Activated CD4-positive, alpha-beta memory T cell treated with anti-CD3 and anti-CD28 coated beads for 36 hours (primary cell): ENCODE measurements at places on chromosomes 11 and 22.
A peak's percentile ranks its signal among the peaks of the same experiment; 100 is the strongest.

DNA sequence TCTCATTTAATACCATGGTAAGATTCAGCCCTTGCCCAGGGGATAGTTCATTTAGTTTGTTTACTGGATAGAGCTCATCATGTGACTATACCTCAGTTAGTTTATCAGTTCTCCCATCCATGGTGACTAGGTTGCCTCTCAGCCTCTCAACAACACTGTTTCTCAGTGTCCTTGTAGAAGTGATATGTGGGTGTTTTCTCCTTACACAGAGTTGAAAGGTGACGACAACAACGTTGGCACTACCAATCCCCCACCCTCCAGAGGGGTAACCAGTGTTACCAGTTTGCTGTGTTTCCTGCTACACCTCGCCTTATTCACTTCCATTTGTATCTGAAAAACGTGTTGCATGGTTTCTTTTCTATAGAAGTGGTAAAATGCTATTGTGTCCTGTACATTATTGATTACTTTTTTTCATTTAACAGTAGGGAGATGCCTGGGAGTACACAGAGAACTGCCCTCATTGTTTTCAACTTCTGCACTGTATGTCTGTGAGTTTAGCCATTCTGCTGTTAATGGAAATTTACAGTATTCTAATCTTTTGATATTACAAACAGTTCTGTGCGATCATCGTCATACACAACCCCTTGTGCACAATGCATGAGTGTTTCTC is 11.6 kb downstream of the NEAT1 start:
- peak; percentile 8 for DNase-seq

DNA sequence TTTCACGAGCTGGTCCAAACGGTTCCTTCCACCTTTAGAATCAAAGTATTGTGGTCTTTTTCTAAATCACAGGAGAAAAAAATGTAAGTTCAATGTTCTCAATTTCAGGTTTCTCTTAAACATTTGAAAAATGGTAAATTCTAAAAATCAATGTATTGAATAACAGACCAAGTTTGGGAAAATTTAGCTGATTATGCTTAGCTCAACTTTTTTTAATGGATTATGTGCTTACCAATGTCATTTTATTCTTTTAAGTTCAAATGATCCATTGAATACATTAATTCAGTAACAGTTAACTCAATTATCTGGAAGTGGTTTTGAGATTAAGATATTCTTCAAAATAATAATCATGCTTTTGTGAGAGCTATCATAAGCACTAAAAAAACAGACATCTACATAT is 5.1 kb downstream of the PRDM10 start:
- no peak for DNase-seq

GRCh38 chr11:67504005-67504949 is 886 bp downstream of the PITPNM1 start:
- DNase-seq: peak; percentile 51

GRCh38 chr11:74446532-74446938 is 20.8 kb downstream of the KCNE3 start:
- DNase-seq: no peak

GRCh38 chr11:110198031-110198729 is 98.2 kb downstream of the RDX start:
- no peak for DNase-seq

DNA sequence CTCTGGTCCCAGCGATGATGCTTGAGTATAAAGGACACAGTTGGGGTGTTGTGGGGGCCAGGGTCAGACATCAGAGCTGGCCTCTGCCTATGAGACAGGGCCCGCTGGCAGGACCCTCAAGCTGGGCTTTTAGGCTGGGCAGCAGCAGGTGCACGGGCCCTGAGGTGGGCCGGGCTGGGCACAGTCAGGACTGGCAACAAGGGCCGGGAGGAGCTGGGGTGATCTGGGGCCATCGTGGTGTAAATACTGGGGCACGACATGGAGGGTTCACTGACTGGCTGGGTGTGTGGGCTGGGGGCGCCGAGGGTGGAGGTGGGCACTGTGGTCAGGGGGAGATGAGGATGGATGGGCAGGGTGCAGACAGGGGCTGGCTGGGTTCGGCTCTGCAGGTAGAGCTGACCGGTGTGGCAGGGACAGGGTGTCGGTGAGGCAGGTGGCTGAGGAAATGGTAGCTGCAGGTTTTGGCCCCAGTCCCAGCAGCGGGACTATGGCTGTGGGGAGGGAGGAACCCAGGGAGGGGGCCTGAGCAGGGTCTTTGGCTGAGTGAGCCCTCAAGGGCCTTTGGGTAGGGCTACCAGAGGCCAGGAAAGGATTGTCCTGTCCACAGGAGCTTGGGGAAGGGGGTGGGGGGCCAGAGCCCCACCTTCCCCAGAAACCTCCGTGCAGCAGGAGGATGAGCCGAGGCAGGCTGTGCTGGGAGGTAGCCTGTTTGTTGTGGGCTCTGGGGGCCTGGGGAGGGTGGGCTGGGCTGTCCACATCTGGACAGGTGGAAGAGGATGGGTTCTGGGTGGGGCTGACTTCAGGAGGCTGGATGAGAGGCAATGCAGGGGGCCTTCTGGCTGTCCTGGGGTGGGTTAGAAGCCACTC is 81.4 kb downstream of the KCNQ1 start:
- DNase-seq: no peak

DNA sequence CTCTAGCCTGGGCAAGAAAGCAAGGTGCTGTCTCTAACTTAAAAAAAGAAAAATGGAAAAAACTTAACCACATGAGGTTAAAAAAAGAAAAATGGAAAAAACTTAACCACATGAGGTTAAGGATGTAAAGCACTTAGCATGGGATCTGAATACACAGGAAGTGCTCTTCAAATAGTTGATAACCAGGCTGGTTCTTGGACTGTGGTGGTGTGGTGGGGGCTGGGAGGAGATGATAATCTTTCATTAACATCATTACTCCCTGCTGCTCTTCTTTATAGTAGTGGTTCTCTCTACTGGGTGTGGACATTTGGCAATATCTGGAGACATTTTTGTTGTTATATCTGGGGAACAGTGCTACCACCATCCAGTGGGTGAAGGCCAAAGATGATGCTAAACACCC is 88.4 kb downstream of the TTC17 start:
- no peak for DNase-seq

- DNase-seq: no peak
Observed at GRCh38 chr11:64622681-64623080, 31.7 kb downstream of the SLC22A12 start.

DNA sequence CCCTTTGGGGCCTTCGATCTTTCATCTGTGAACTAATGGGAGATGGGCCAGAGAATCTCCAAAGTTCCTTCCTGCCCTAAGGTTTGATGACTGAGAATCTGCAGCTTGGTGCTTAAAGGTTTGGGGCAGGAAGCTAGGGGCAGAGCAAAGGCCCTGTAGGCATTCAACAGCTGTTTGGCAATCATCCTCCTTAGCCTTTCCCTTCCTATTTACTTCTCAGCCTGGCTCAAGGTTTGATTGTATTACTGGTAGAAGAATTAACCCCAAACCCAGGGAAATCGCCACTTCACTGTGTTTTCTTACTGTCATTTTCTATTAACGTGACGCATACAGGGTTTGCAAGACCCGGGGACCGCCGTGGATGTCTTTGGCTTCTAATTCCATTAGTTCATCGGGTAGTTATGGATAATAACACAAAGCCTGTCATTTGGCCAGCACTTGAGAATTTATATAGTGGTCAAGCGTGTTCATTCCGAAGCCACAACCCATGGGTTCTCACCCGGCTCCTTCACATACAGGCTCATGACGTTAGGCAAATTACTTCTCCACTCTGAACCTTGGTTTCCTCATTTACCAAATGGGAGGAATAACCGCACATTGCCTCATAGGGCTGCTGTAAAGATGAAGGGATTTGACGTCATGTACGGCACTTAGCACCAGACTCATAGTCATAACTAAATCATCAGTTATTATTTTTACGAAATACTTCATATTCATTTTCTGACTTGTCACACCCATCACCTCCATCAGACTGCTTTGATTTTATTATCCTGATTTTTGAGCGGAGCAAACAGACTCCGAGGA is 158.1 kb downstream of the FBXO7 start:
- DNase-seq: no peak
